ENCODE measurements at places on chromosomes 16 and 17. TPM values are rescaled to one million over a fixed set of nuclear protein-coding genes. Genes with fewer than 3 reads are reported as not detected.

Gene NME4
- total RNA-seq, result 68.7 TPM

Gene DPH1
- 61.1 TPM for total RNA-seq

Gene HNF1B
- total RNA-seq, result not detected

Gene EFCAB13
- total RNA-seq, result 16.7 TPM

Gene SPPL2C
- total RNA-seq, result not detected

Gene CD300C
- 2.5 TPM for total RNA-seq

Gene C17orf50
- total RNA-seq, result not detected

Gene KCTD19
- not detected for total RNA-seq

Gene PPY
- total RNA-seq, result not detected

Gene HBQ1
- total RNA-seq, result not detected

Gene TRPV3
- total RNA-seq, result 0.56 TPM

Gene MCRIP1
- total RNA-seq, result 57.5 TPM

Gene MTSS2
- 57.3 TPM for total RNA-seq

Gene GINS3
- 1.1 TPM for total RNA-seq

Gene HOXB7
- 0.63 TPM for total RNA-seq

Gene PYY
- not detected for total RNA-seq

Gene ST6GALNAC1
- total RNA-seq, result 1.2 TPM

DNA sequence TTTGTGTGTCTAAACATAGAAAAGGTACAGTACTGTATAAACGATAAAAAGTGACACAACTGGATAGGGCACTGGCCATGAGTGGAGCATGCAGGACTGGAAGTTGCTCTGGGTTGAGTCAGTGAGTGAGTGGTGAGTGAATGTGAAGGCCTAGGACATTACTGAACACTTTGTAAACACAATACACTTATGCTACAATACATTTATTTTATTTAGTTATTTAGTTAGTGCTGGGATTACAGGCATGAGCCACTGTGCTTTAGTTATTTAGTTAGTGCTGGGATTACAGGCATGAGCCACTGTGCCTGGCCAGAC, 4.6 kb downstream of the CFAP20 start:
- H3K4me3 ChIP-seq, result no peak overlapping the region

GRCh38 chr17:29572691-29573557, 4.4 kb downstream of the TP53I13 start:
- peak overlapping the region; percentile 70 for H3K4me3 ChIP-seq
- H3K27ac ChIP-seq, result peak overlapping the region; percentile 17
- H3K36me3 ChIP-seq, result peaks cover 28% of the 10 kb centered on the region
- H3K4me1 ChIP-seq, result peaks cover 9% of the 10 kb centered on the region
- no peak for DNase-seq
- no peaks in the 10 kb centered on the region for H3K27me3 ChIP-seq

- no peaks in the 10 kb centered on the region for H3K4me1 ChIP-seq
- H3K4me3 ChIP-seq, result no peak overlapping the region
- no peaks in the 10 kb centered on the region for H3K27me3 ChIP-seq
- no peaks in the 10 kb centered on the region for H3K36me3 ChIP-seq
- DNase-seq, result no peak
- H3K27ac ChIP-seq, result no peak overlapping the region
Measured at GRCh38 chr16:27945233-27945973, 118.1 kb downstream of the GSG1L start.

DNA sequence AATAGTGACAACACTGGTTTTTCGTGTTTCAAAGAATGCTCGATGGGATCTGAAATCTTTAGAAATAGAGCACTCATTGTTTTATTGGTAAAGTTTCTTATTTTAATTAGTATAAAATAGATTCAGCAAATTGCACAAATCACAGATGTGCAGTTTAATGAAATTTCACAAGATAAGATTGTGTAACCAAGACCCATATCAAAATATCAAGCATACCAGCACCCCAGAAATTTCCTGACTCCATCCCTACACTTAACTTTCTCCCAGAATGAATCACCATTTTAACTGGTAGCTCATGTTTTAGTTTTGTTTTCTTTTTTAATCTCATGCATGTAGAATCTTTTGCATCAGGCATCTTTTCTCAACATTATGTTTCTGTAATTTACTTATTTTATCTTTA, 185.9 kb downstream of the KCNJ2 start:
- no peaks in the 10 kb centered on the region for H3K36me3 ChIP-seq
- no peak for DNase-seq

DNA sequence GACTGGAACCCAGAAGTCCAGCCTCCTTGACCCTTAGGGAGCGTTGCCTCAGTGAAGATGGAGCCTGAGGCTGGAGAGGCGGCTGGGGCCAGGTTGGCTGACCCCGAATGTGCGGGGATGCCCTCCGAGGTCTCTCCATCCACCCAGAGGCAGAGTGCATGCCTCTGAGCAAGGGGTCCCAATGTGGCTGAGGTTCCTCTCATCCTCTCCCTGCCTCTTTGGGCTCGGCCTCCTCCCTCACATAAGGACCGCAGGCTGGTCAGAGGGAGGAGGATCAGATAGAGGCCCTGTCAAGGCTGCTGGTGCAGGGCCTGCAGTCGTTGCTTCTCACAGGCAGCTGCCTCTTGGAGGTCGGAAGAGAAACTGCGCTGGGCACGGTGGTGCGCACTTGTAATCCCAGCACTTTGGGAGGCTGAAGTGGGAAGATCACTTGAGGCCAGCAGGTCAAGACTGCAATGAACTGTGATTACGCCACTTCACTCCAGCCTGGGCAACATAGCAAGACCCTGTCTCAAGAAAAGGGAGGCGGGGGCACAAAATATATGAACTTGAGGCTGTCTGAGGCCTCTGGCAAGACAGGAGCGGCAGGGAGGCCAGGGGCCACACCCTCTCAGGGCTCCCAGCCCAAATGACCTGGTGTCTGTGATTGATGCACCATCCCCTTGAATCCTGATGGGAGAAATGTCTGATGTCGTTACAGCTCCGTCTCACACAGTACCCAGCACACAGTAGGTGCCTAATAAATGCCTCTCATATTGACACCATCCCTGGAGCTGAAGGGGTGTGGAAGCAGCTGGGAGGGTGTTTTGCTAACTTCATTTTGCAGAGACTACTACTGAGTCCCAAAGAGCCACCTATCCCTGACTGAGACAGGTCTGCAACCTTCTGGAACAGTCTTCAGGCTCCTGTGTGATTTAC, 220.1 kb upstream of the GSE1 start:
- no peaks in the 10 kb centered on the region for H3K27me3 ChIP-seq
- H3K4me3 ChIP-seq, result no peak overlapping the region
- DNase-seq, result no peak
- H3K36me3 ChIP-seq, result no peaks in the 10 kb centered on the region

GRCh38 chr17:75271955-75272847, 1.2 kb upstream of the MIF4GD start:
- H3K27me3 ChIP-seq, result no peaks in the 10 kb centered on the region
- peak overlapping the region; percentile 97 for H3K4me3 ChIP-seq
- peak overlapping the region; percentile 87 for H3K27ac ChIP-seq
- H3K36me3 ChIP-seq, result peaks cover 1% of the 10 kb centered on the region
- DNase-seq, result no peak

GRCh38 chr16:4631444-4631843, 6.8 kb downstream of the MGRN1 start:
- peaks cover 8% of the 10 kb centered on the region for H3K36me3 ChIP-seq
- peaks cover 3% of the 10 kb centered on the region for H3K4me1 ChIP-seq
- DNase-seq, result no peak
- no peaks in the 10 kb centered on the region for H3K27me3 ChIP-seq
- no peak overlapping the region for H3K4me3 ChIP-seq
- H3K27ac ChIP-seq, result no peak overlapping the region

- DNase-seq, result no peak
- H3K27me3 ChIP-seq, result no peaks in the 10 kb centered on the region
- H3K36me3 ChIP-seq, result no peaks in the 10 kb centered on the region
- H3K27ac ChIP-seq, result no peak overlapping the region
Measured at GRCh38 chr16:76784530-76784929, 406.5 kb upstream of the MON1B start.

- DNase-seq, result no peak
- no peaks in the 10 kb centered on the region for H3K4me1 ChIP-seq
- H3K27ac ChIP-seq, result no peak overlapping the region
- no peaks in the 10 kb centered on the region for H3K27me3 ChIP-seq
Measured at GRCh38 chr16:75745242-75745641, 19.0 kb upstream of the CPHXL start.

DNA sequence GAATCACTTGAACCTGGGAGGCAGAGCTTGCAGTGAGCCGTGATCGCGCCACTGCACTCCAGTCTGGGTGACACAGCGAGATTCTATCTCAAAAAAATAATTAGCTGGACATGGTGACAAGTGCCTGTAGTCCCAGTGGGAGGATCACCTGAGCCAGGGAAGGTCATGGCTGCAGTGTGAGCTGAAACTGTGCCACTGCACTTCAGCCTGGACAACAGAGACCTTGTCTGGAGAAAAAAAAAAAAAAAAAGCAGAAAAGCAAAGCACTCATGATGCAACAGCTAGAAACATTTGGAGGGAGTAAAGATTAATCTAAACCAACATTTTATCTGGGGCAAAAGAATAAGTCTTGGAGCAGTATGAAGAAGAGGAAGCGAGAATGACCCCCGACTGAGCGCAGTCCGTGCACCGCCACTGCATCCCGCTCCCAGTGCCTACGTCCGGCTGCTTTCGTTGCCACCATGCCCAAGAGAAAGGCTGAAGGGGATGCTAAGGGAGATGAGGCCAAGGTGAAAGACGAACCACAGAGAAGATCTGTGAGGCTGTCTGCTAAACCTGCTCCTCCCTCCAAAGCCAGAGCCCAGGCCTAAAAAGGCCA, 8.2 kb downstream of the PRPSAP1 start:
- no peaks in the 10 kb centered on the region for H3K4me1 ChIP-seq
- no peak overlapping the region for H3K27ac ChIP-seq
- no peaks in the 10 kb centered on the region for H3K27me3 ChIP-seq
- H3K4me3 ChIP-seq, result no peak overlapping the region
- H3K36me3 ChIP-seq, result peaks cover 30% of the 10 kb centered on the region

DNA sequence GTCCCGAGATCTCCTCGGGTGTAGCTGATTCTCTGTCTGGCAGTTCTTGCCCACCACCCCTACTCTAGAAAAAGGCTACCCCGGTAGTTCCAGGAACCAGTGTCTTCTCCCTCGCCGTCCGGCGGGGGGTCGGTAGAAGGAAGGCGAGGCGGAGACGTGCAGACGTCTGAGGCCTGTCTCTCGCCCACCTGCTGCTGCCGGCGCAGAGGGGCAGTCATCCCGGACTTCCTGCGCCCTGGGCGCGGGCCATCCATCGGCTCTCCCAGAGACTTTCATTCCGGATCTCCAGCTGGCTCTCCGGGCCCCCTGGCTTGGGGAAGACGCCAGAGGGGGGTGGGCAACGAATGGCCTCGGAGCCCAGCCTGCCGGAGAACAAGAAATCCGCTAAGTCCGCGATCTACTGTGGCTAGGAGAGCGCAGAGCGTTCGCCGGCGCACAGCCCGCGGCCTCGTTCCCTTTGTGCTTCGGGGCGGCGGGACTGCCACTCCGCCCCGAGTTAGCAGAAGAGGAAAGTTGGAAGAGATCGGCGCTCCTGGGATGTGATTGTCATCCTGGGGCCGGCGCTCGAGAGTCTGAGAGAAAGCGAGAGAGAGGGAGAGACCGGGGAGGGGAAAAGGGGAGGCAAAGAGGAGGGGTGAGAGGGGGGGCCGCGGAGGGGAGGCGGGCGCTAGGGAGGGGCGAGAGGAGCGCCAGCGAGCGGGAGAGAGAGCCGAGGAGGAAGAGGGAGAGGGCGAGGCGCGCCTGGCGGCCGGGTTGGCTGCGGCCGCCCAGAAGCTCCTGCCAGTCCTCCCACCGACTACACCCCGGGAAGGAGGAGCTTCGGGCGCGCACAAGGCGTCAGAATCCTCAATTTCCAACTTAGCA, at the start of gene IRX5:
Gene IRX5 (plus strand): TSS at position 861 of the 864 bp plus-strand sequence. CDS start 334 bp downstream, outside the sequence.
- DNase-seq, result peak; percentile 71
- H3K4me1 ChIP-seq, result peaks cover 23% of the 10 kb centered on the region
- H3K4me3 ChIP-seq, result peak within 1 kb of the TSS; percentile 83
- no peaks in the 10 kb centered on the region for H3K27me3 ChIP-seq

DNA sequence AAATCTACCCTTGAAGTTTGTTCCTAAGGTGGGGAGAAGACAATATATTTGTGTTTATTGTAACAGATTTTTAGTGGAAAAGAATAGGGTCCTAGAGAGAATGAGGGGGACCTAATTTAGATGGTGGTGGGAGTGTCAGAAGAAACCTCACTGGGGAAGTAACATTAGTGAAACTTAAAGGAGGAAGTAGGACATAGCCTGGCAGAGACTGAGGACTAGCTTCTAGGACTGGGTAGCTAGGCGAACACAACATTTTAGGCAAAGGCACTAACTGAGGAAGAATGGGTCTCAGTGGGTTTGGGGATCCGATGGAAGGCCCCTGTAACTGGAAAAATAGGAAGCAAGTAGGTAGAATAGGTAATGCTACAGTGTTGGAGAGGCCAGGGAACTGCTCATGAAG, 4.2 kb upstream of the ARL2BP start:
- H3K4me3 ChIP-seq, result no peak overlapping the region
- H3K36me3 ChIP-seq, result peaks cover 16% of the 10 kb centered on the region
- no peak for DNase-seq
- H3K27me3 ChIP-seq, result no peaks in the 10 kb centered on the region
- no peak overlapping the region for H3K27ac ChIP-seq

DNA sequence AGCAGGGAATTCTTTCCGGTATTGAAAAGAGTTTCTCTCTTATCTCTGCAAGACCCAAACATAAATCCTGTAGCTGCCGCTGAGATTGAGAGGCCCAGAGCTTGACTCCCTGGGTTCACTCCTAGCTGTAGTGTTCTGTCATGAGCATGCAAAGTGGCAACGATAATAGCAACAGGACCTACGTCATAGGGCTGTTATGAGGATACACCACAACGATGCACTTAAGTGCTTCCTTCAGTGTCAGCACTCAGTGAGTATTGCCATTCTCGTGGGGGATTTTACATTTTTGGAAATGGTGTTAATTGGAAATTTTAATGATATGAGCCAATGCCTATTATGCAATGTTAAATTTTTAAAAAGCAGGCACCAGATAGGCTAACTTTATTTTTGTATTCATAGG, 199.8 kb downstream of the CYLD start:
- H3K36me3 ChIP-seq, result no peaks in the 10 kb centered on the region
- DNase-seq, result no peak
- H3K4me1 ChIP-seq, result no peaks in the 10 kb centered on the region
- no peak overlapping the region for H3K27ac ChIP-seq
- H3K27me3 ChIP-seq, result no peaks in the 10 kb centered on the region

DNA sequence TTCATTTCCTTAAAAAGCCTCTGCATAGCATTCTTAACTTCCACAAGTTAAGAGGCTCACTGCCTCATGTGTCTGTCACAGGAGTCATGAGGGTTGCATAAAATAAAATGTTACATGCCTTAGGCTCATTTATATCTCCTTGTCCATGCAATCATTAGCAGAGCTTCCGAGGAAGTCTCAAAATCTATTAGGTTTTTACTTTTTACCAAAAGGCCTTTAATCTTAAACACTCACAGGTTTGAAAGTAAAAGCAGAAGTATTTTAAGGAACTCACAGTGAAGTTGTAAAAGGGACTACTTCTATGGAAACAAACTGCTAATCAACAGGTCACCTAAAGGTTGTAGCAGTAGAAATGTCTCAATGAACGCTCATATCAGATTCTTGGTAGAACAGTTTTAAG, 5.2 kb upstream of the ATP6V0A1 start:
- peak overlapping the region; percentile 40 for H3K27ac ChIP-seq
- DNase-seq, result no peak
- no peaks in the 10 kb centered on the region for H3K36me3 ChIP-seq
- H3K4me3 ChIP-seq, result no peak overlapping the region
- peaks cover 16% of the 10 kb centered on the region for H3K4me1 ChIP-seq
- no peaks in the 10 kb centered on the region for H3K27me3 ChIP-seq

Measured in thoracic aorta (tissue), 2 donors.